Left renal cortex interstitium (tissue), 4 donors: ENCODE measurements at places on chromosomes 1 and 21.

GRCh38 chr1:168386949-168387586 lies 106.4 kb downstream of the TBX19 start:
- DNase-seq, result peak; percentile 37

- DNase-seq, result no peak
Measured at GRCh38 chr1:203426870-203427269, 48.7 kb upstream of the PRELP start.

DNA sequence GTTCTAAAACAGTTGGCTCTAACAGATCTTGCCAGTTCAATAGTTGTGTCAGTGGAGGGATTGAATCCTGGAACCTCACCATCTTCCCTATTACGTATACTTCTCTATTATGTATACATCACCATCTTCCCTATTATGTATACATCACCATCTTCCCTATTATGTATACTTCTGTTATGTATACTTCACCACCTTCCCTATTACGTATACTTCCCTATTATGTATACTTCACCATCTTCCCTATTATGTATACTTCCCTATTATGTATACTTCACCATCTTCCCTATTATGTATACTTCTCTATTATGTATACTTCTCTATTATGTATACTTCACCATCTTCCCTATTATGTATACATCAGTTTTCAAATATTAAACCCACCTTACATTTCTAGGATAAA lies 34.4 kb upstream of the HP1BP3 start:
- no peak for DNase-seq

- no peak for DNase-seq
Measured at GRCh38 chr1:210332719-210333398, 4.2 kb downstream of the HHAT start.

- no peak for DNase-seq
Measured at GRCh38 chr1:183673605-183674323, 20.6 kb upstream of the APOBEC4 start.

DNA sequence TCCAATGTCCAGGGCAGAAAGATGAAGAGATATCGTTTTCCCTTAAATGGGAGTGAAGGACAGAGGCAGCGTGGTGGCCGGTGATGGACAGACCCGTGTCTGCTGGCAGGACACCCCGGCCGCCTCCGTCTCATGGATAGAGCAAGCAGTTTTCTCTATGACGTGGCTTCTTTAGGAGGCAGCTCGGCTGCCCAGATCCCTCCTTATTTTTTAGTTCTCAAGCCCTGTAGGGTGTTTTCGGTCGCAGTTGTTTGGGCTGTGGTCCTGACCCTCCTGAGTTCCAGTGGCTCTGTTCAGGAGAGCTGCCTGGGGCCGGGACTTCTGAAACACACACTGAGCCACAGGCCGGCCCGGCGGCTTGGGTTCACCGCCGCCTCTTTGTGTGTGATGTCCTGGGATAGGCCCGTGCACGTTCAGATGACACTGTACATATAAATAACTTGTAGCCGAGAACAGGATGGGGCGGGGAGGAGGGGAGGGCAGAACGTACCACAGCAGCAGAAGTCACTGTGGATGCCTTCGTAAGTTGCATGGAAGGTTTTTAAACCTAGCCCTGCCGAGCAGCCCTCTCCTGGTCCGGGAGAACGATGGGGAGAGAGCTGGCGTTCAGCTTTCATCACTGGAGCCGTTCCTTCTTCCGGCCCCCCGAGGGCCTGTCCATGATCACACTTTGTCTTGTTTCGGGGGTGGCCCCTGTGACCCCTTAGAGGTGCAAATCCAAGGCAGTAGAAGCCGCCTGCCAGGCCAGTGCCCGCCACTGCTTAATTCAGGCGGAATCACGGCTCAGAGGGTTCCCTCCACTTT lies 65.2 kb downstream of the SIK1 start:
- DNase-seq, result no peak

- DNase-seq, result no peak
Measured at GRCh38 chr1:222697826-222698225, 14.5 kb downstream of the AIDA start.

- no peak for DNase-seq
Measured at GRCh38 chr1:243557866-243558265, 292.2 kb downstream of the AKT3 start.

GRCh38 chr21:43370888-43371570 lies 55.9 kb downstream of the SIK1 start:
- no peak for DNase-seq

- DNase-seq, result no peak
Measured at GRCh38 chr1:170623171-170623570, 40.8 kb upstream of the PRRX1 start.

DNA sequence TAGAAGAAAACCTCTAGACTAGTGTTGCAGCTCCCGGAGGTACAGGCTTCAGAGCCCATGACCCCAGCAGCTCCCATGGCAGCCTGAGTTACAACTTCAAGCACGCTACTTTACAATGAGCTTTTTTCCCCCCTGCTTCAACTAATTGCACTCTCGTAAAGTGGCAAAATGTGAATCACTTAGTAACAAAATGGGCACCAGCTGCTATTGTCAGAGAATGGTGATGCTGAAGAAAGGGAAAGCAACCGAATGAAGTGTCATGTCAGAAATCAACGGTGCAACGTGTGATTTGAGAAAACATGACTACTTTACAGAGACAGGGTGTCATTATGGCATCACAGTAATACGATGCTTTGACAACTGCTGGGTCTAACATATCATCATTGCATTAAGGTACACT lies 40.5 kb downstream of the ESRRG start:
- no peak for DNase-seq

DNA sequence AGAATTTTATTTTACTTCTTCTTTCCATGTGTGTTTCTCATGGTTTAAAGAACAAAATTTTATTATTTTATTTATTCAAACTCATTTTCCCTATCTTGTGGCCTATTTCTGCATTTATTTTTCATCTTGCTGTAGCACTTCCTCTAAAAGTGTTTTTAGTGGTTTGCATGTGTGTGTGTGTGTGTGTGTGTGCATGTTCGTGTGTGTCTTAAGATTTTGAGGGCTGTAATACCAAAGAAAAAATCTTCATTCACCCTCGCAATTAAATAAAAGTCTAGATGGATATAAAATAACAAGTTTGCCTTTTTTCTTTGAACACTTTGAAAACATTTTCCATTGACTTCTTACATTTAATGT lies 24.6 kb upstream of the FCRL3 start:
- DNase-seq, result no peak

DNA sequence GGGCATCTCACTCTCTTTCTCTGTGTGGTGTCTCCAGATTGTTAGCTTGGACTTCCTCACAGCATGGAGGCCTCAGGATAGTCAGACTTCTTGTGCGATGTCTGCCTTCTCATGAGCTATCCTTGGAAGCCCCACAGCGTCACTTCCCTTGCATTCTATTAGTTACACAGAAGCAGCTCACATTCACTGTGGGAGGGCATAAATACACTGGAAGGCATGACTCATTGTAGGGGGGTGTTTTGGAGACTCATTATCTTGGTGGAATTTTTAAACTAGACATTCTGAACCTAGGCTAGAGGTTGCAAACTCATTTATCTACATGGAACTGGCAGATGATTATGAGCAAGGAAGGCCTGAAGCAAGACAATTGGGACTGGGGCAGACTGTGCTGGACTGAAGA lies 21.4 kb upstream of the FASLG start:
- DNase-seq, result no peak

GRCh38 chr1:183711741-183712361 lies 58.7 kb upstream of the APOBEC4 start:
- no peak for DNase-seq

- no peak for DNase-seq
Measured at GRCh38 chr1:175834597-175834996, 91.2 kb upstream of the TNR start.

- DNase-seq, result no peak
Measured at GRCh38 chr1:225700889-225701465, 48.1 kb upstream of the ENAH start.

GRCh38 chr1:167774710-167775109 lies 52.9 kb downstream of the MPZL1 start:
- no peak for DNase-seq

GRCh38 chr1:110505596-110505995 lies 13.4 kb downstream of the KCNA10 start:
- no peak for DNase-seq

GRCh38 chr1:12112711-12113161 lies 49.6 kb downstream of the TNFRSF8 start:
- no peak for DNase-seq

- peak; percentile 81 for DNase-seq
Measured at GRCh38 chr1:47532921-47533792, 95.3 kb downstream of the FOXD2 start.

DNA sequence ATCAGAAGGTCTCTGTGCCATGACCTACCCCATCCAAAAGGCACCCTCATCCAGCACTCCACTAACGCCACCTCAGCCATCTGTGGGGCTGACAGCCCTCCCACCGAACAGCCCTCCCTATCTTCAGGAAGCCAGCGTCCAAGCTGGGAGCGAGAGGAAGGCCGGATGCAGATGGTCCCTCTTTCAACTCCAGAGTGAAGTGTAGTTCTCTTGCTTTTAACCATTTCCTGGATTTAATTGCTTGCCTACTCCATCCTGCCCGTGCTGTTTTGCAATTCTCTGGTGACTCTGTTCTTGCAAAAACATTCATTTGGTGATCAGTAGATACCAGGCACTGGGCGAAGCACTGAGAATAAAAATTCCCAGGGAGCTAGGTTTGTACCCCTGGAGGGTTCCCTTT lies 8.2 kb upstream of the DYRK1A start:
- DNase-seq, result no peak

GRCh38 chr21:42105476-42106315 lies 34.6 kb downstream of the UMODL1 start:
- DNase-seq, result no peak

DNA sequence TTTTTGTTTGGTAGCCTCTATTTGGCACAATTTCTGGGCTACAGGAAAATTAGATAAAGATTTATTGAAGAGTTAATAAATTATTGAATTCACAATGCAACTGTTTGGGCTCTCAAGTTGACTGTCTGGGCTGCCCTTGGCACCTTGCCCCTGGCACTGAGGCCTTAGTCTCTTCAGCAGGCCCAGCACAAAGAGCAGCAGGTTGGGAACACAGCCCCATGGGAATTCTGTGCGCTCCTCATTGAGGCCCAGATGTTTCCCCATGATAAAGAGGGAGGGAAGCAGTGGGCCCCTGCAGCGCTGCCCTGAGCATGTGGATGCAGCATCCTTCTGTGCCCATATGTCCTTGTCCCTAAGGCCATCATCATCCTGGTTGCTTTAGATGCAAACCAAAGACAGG lies 2.9 kb downstream of the CRNN start:
- DNase-seq, result no peak

DNA sequence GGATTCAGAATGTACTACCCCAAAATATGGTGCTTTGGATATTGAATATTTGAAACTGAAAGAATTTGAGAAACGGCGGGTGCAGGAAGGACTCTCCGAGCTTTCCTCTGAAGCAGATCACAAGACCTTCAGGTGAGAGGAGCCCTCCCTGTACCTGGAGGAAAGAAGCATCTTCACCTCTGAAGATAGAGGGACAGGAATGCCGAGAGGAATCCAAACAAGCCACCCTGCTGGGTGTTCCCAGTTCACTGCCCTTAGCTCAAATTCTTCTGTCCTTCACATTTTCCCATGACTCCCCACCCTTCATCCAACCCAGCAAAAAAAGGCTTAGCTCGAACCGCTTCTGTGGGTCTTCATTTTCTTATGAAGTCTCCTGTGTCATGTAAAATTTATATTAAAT lies 18.2 kb upstream of the PADI2 start:
- no peak for DNase-seq

GRCh38 chr1:234730475-234730769 lies 120.4 kb upstream of the IRF2BP2 start:
- no peak for DNase-seq

- no peak for DNase-seq
Measured at GRCh38 chr1:36178471-36179219, 22.7 kb downstream of the MAP7D1 start.

- DNase-seq, result no peak
Measured at GRCh38 chr1:248926401-248927182, 20.6 kb downstream of the PGBD2 start.

- DNase-seq, result no peak
Measured at GRCh38 chr1:213998785-213999184, 11.0 kb downstream of the PROX1 start.

- no peak for DNase-seq
Measured at GRCh38 chr1:174000371-174000770, 21.8 kb downstream of the RC3H1 start.

GRCh38 chr1:234476172-234476571 lies 2.8 kb downstream of the TARBP1 start:
- no peak for DNase-seq

DNA sequence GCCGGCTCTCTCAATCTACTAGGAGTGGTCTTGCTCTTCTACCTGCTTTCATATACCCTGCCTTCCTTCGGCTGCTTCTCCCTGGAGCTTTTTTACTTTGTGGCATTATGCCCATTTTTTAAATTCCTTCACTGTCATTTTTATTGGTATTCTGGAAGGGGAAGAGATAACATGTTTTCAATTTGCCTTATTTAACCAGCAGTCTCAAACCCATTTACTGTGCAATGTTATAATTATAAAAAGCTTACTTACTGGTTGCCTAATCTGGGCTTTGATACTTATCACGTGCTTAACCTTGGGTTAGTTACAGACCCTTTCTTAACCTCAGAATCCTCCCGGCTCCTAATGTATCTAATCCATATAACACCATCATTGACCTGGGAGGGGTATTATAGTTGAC lies 128.1 kb downstream of the SIPA1L2 start:
- no peak for DNase-seq

GRCh38 chr1:46517010-46517600 lies 27.5 kb downstream of the DMBX1 start:
- DNase-seq, result no peak

GRCh38 chr21:14684071-14684470 lies 138.0 kb upstream of the SAMSN1 start:
- no peak for DNase-seq

DNA sequence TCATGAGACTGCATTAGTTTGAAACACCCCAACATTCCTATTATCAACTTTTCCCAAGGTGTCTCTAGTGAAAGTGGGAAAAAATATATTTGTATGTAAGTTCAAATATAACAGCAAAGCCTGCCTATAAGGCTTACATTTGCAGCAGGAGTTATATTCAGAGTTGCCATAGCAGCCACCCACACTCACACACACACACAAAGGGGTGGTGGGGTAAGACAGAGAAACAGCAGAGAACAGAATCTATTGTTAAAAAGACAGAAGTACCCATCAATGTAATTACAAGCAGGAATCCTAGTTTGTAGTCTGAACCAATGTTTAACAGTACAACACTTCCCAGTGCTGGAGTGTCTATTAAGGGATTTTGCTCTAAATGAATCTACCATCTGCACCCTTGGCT lies 55.0 kb downstream of the PLPPR5 start:
- DNase-seq, result no peak

DNA sequence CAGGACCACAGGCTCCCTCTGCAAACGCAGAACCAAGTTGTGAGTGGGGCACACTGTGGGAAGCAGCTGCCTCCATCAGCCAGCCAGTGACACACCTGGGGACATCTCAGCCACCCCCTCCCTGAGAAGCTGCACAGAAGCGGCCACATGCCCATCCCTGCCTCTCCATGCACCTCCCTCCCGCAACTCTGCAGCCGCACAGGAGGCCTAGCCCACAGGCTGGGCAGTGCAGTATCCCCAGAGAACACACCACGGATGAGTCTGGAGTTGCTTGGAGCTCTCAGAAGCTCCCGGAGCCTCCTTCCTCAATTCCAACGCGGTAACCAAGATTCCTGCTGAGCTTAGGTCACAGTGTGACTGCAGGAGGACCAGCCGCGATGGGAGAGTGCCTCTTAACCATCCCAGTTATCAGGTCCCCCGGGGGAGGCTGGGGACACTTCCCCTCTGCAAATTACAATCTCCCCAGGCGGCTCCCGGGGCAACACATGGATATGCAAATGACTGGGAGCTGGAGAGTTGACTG lies 1.2 kb upstream of the WNT3A start:
- no peak for DNase-seq
